Activated CD8-positive, alpha-beta memory T cell treated with anti-CD3 and anti-CD28 coated beads for 1 hour (primary cell): ENCODE measurements at places on chromosomes 16 and 17.

DNA sequence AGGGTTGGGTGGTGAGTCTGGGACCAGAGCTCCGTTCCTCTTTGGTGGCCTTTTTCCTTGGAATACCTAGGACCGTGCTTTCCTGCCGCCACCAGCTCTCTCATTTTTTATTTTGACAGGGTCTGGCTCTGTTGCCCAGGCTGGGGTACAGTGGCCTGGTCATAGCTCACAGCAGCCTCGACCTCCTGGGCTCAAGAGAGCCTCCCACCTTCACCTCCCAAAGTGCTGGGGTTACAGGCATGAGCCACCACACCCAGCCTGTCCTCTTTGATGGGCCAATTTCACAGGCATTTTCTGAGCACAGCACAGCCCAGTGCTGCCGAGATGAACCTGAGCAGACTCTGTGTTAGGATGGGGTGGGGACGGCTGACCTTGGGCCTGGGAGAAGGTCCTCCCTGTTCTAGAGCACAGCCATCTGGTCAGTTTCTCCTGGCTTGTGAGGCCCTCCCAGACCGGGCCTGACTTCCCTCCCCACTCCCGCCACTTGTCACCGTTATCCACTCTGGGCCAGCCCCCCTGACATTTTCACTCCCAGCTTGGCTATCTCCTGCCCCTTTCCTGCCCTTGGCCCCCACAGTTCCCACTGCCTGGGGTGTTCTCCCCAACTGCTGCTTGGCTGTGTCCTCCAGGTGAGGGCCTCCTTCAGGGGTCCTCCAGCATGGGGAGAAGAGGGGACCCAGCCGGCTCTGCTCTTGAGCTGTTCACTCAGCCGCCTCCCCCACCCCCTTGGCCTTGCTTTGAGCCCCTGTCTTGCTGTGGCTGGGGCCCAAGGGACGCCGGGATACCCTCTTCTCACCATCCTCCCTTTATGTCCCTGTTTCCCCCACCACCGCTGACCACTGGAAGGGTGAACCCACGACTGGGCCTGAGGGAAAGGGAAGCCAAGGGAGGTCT is 5.0 kb downstream of the ADCY7 start:
- no peak for DNase-seq

- no peak for DNase-seq
Measured at GRCh38 chr17:77217566-77217965, 76.8 kb downstream of the SEC14L1 start.

DNA sequence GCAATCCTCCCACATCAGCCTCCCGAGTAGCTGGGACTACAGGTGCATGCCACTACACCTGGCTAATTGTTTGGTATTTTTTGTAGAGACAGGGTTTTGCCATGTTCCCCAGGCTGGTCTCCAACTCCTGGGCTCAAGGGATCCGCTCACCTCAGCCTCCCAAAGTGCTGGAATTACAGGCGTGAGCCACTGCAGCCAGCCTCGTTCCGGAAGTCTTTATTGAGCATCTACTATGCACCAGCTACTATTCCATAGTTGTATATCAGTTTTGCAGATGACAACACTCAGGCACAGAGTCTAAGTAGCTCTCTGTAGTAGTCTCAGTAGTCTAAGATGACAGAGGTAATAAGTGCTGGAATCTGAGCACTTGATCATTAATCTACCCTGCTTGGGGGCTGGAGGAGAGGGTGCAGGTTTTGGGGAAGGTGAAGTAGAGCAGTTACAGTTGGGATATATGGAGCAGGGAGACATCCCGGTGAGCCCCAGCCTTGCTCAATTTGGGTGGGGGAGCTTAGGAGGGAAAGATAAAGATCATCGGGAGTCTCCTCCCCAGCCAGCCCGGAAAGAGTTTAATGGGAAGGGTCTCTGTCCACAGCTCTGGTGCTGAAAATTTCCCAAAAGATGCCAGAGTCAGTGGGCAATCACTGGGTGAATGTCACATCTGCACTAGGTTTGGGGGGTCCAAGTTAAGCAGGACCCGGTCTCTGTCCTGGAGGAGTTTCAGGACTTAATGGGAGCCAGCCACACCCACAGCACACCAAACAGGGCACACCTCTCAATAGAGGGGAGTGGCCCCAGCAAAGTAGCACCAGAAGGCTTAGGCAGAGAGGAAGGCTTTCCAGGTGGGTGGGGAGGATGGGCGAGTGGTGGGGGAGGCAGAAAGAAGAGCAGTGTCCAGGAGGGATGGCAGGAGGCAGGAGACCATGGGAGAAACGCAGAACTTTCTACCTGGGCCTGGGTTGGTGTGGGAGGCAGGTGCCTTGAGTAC is 1.7 kb downstream of the OTOP3 start:
- no peak for DNase-seq

DNA sequence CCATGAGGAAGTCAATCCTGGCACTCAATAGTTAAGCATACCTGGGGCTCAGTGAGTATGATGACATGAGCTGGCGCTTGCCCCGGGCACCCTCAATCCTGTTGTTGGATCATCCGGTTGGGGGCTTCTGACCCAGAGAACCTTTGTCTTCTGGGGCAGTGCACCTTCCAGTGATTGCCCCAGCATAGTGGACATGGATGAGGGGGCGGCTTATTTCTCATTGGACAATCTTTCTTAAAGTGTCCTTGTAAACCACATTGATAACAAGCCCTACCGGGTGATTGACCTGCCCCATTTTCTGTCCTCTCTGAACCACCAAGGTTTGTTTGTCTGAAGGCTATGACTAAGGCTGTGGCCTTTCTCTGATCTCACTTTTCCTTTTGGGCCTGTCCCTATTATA is 18.2 kb downstream of the IGSF6 start:
- no peak for DNase-seq

GRCh38 chr17:41301204-41301790 is 1.4 kb downstream of the KRTAP29-1 start:
- DNase-seq: no peak
